ENCODE measurements at places on chromosomes 7 and 10. TPM values are rescaled to one million over a fixed set of nuclear protein-coding genes. Genes with fewer than 3 reads are reported as not detected.

DNA sequence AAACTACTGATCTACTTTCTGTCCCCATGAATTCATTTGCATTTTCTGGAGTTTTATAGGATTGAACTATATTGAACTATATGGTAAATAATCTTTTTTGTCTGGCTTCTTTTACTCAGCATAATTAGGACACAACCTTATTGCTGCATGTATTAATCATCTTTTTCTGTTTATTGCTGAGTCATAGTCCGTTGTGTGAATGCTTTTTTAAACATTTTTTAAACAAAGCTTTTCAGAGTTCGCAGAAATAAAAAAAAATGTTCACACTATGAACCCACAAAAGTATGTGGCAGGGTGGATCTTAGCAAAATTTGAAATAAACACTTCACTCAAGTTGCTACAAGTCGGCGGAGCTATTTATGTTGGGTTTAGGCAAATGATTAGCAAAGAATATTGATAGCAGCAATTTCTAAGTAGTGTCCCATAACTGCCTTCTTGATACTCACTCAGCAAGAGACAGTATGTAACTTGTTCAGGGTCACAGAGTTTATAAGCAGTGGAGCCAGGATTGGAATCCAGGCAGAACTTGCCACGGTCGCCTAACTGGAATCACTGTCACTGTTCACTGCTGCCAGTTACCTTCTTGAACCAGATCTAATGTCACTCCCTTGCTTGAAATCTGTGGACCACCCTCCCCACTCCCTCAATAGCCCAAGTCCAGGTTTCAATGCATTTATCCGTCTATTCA lies 5.6 kb downstream of the CH25H start:
- ATAC-seq = no peak

- ATAC-seq = no peak
These were observed 17.6 kb downstream of the PRKAG2 start for GRCh38 chr7:151859111-151859947.

PDZD7 gene
- 2.9 TPM for total RNA-seq

- no peak for ATAC-seq
These were observed 15.4 kb downstream of the NRAP start for GRCh38 chr10:113648478-113648877.

MYOZ1 gene
- total RNA-seq = not detected

RELN gene
- total RNA-seq = not detected

- peak; percentile 66 for ATAC-seq
These were observed 43.7 kb downstream of the OSBPL3 start for GRCh38 chr7:24936121-24936824.

DNA sequence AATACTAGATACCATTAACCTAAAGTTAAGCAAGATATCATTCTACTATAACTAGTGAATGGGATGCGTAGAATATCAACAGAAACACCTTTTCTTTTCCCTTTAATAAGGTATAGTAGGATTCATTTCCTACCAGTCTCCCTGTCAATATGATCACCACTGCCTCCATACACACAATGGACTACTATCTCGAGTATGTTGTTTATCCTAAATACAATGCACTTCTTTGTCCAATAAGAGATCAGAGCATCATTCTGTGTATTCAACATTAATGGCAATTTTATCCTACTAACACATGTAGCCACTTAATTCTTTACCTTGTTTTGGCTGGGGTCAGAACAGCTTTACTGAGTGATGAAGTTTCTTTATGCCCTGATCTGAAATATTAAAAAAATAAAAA lies 276.3 kb downstream of the TFEC start:
- ATAC-seq = no peak

SMKR1 gene
- total RNA-seq = 1.3 TPM

SUN3 gene
- total RNA-seq = 0.50 TPM

GRCh38 chr10:9957351-9957750 lies 1060.3 kb upstream of the CELF2 start:
- no peak for ATAC-seq

- ATAC-seq = no peak
These were observed 354.6 kb downstream of the LRRTM3 start for GRCh38 chr10:67280405-67280804.

GRCh38 chr7:129067943-129068548 lies 13.1 kb upstream of the TNPO3 start:
- no peak for ATAC-seq

GRCh38 chr10:79196470-79197461 lies 128.0 kb downstream of the ZMIZ1 start:
- peak; percentile 58 for ATAC-seq

- ATAC-seq = no peak
These were observed 140.4 kb downstream of the DOCK4 start for GRCh38 chr7:112065758-112066157.

GRCh38 chr7:123864012-123864411 lies 19.0 kb downstream of the HYAL4 start:
- ATAC-seq = no peak

All from activated T-helper 17 cell treated with anti-CD3 and anti-CD28 coated beads, Interleukin-2, amount 50 U/mL, for 72 hours (primary cell).